ENCODE measurements at places on chromosomes 13 and 19. TPM values are rescaled to one million over a fixed set of nuclear protein-coding genes. Genes with fewer than 3 reads are reported as not detected.

GRCh38 chr19:48418317-48419064, 25.0 kb downstream of the GRIN2D start:
- no peak for DNase-seq

- no peak for DNase-seq
Measured at GRCh38 chr13:35909837-35910540, 221.2 kb downstream of the DCLK1 start.

GRCh38 chr13:61756031-61756430, 340.4 kb upstream of the PCDH20 start:
- DNase-seq: no peak

- DNase-seq: no peak
Measured at GRCh38 chr13:112236539-112237197, 139.5 kb upstream of the SPACA7 start.

DNA sequence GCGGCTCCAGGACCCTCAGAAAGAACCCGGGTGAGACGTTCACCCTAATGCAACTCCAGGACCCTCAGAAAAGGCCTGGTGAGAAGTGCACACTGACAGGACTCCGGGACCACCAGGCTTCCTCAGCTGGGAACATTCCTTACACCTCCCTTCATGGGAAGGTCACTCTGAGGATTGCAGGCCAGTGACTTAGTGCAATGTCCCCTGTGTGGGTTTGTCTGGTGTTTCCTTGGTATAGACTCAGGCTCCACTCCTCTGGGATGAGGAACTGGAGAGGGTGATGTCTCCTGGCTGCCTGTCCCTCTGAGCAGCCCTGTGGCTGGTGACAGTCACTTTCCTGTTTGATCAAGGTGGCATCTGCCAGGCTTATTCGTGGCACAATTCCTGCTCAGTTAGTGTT, 49.7 kb downstream of the TEX29 start:
- DNase-seq: no peak

GRCh38 chr13:32829269-32829668, 187.0 kb upstream of the KL start:
- no peak for DNase-seq

DNA sequence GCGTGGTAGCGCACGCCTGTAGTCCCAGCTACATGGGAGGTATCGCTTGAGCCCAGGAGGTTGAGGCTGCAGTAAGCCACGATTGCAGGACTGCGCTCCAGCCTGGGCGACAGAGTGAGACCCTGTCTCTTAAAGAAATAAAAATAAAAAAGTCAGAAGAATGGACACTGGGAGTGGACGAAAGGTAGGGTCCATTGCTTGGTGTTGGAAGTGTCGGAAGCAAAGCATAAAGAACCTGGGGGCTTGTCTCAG, 392 bp upstream of the ARHGAP33 start:
- no peak for DNase-seq

DNA sequence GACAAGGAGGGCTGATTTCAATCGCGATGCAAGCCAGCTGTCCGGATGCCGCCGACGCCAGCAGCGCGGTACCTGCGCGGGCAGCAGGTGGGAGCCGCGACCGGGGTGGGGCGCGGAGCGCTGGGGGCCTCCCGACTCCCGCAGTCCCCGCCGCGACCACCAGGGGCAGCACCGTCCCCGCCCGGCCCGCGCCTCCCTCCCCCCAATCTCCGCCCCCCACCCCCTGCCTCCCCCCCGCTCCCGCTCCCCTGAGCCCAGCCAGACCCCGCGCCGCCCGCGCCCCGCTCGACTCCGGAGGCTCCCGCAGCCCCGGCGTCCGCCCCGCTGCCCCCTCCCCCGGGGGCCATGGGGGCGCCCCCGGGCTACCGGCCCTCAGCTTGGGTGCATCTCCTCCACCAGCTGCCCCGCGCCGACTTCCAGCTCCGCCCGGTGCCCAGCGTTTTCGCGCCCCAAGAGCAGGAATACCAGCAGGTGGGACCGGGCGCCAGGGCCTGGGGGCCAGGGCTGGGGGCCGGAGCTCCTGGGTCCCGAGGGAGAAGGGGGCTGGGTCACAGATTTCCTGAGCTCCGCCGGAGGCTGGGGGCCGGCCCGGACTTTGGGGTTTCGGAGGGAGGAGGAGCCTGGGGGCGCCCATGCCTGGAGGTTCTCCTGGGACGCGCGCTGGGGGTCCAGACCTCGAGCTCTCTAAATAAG, at the start of gene TTYH1:
TSS of gene TTYH1 (plus strand) at position 257 of the 693 bp plus-strand sequence. CDS start at position 346, 89 bp downstream.
- DNase-seq: no peak

- DNase-seq: no peak
Measured at GRCh38 chr19:55699221-55699620, 24.2 kb downstream of the EPN1 start.

- DNase-seq: no peak
Measured at GRCh38 chr19:12596927-12597548, 13.6 kb downstream of the ZNF490 start.

GRCh38 chr13:93227878-93228642, 1.5 kb downstream of the GPC6 start:
- DNase-seq: peak; percentile 88

GRCh38 chr13:60976367-60976766, 439.3 kb downstream of the PCDH20 start:
- no peak for DNase-seq

GRCh38 chr19:53898166-53898565, 10.9 kb upstream of the CACNG7 start:
- DNase-seq: no peak

GRCh38 chr19:58536852-58537798, 6.7 kb upstream of the TRIM28 start:
- no peak for DNase-seq

GRCh38 chr19:54287456-54287855, 6.5 kb upstream of the LILRB2 start:
- DNase-seq: no peak

GRCh38 chr13:107005577-107005976, 437.6 kb upstream of the ARGLU1 start:
- DNase-seq: no peak

- DNase-seq: no peak
Measured at GRCh38 chr13:49374585-49375290, 69.1 kb downstream of the CAB39L start.

DNA sequence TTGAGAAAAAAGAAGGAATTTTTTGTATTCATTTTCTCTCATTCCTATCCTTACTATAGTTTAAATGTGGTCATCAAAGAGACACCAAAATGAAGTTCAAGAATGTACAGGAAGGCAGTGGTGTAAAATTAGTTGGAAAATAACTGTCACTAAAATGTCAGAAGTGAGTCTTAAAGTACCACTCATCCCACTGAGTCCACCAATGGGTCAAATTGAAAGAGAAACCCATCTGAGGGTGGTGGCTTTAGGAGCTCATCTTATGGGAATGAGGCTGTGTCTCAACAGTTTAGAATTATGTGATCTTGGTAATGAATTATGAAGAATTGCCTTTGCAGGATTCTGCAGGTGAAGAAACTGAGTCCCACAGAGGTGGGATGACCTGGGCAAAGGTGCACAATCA, 403.5 kb downstream of the FGF9 start:
- DNase-seq: no peak

DNA sequence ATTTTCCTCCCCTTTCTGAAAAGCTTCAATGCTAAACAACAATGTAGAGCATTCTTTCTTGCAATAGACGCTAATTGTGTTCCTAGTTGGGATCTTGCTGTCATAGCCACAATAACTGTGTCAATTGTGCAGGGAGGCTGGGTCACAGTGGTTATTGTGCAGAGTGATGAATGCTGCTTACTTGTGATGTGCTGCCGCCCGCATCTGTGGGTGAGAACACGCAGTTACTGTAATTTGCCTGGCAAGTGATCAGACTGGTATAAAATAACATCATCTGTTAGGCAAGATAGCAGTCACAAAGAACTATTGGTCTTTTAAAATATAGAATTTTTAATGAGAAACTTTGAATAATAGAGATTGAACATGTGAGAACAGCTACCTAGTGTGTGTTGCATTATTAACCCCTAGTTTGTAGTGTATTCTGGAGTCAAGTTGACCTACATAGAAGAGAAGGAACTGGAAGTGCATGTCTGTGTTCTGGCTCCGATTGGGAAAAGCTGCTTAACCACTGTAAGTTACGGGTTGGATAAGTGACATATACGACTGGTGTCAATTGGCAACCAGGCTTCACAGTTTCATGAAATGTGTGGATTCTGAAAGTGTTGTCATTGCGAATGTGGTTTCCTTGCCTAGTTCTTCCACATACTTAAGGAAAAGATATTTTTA, 43.6 kb downstream of the SLAIN1 start:
- no peak for DNase-seq

DNA sequence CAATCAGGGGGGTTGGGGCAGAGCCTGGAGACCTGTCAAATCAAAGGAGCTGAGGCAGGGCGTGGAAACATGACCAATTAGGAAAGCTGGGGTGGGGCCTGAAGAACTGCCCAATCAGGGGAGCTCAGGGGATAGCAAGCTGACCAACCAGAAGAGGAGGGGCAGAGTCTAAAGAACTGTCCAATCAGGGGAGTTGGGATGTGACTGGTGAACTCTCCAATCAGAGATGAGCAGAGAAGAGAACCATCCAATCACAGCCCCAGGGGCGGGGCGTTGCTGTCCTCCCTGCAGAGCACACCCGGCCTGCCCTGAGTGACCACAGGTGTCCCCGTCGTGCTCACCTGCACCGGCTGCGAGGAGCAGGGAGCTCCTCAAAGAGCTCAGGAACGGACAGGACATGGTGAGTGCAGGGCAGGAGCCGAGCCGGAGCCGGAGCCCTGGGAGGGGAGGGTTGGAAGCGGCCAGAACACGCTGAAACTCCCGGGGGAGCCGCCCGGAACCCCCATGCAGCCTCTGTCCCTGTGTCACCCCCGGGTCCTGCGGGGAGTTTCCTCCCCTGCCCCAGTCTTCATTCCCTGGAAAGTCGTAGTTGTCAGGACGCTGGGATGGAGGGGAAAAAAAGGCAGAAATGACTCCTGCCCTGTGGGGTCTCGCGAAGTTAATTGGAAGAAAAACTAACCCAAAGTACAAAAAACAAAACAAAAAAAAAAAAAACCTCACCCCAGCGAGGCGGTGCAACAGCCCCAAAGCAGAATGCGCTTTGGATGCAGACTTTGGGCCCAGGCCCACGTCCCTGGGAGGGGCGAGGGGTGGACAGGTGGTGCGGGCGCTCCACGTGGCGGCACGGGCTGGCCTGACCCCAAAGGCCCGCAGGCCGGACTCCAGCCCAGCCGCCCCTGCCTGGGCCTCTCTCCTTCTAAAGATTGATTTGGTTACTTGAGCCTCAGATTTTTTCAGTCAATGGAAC, at the start of gene ZNF556:
TSS of gene ZNF556 (plus strand) at position 311 of the 967 bp plus-strand sequence. CDS start at position 398, 87 bp downstream.
- peak; percentile 63 for DNase-seq

- no peak for DNase-seq
Measured at GRCh38 chr13:27973961-27974662, 5.0 kb upstream of the CDX2 start.

- DNase-seq: no peak
Measured at GRCh38 chr13:44398606-44399005, 25.0 kb downstream of the SERP2 start.

DNA sequence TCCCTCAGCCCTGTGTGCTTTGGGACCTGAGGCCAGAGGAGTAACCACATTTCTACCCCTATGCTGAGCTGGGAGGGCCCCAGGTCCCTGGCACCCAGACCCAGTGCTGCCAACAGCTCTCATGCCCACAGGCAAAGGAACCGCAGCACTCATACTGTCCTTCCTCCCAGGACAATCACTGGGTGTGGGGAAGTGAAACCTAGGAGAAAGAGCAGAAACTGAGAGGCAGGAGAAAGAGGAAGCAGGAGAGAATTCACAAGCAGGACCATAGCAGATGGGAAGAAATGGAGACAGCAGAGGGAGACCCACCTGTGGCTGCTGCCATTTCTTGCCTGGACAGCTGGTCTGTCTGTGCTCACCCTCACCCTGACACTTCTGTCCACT, 18.9 kb downstream of the CCDC97 start:
- DNase-seq: no peak

- DNase-seq: no peak
Measured at GRCh38 chr19:12482509-12482886, 2.1 kb downstream of the ZNF709 start.

DNA sequence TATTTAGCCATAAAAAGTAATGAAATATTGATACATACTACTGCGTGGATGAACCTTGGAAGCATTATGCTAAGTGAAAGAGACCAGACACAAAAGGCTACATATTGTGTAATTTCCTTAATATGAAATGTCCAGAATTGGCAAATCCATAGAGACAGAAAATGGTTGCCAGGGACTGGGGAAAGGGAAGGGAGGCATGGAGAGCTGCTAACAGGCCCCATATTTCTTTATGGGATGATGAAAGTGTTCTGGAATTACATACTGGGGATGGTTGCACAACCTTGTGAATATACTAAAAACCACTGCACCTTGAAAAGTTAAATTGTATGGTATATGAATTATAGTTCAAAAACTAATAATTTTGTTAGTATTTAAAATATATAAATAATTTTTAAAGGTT, 3.6 kb downstream of the IFT88 start:
- no peak for DNase-seq

DNA sequence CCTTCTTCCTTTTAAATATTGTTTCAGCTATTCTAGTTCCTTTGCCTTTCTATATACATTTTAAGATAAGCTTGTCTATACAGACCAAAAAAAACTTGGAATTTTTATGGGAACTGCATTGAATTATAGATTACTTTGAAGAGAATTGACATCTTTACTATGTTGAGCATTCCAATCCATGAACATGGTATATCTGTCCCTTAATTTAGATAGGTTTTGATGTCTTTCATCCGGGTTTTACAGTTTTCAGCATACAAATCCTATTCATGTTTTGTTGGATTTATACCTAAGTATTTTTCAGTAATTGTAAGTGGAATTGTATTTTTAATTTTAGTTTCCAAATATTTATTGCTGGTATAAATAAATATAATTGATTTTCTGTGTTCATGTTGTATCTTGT, 12.2 kb upstream of the IFNL1 start:
- DNase-seq: no peak

DNA sequence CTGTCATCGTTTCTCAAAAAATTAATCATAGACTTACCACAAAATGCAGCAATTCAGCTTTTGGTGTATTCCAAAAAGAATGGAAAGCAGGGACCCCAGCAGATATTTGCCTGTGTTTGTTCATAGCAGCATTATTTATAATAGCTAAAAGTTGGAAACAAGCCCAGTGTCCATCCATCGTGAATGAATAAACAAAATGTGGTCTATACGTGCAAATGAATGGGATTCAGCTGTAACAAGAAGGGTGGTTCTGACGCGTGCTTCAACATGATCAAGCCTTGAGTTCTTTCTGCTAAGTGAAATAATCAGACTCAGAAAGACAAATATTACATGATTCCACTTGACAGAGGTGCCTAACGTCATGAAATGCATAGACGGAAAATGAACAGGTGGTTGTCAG, 36.4 kb downstream of the PSG11 start:
- no peak for DNase-seq

LPAR2 gene
- 25.9 TPM for polyA plus RNA-seq

MTUS2 gene
- 18.7 TPM for polyA plus RNA-seq

TMEM38A gene
- polyA plus RNA-seq: 121 TPM

GARIN5A gene
- not detected for polyA plus RNA-seq

PCDH17 gene
- 7.9 TPM for polyA plus RNA-seq

ZNF254 gene
- 16.3 TPM for polyA plus RNA-seq

IGFL3 gene
- polyA plus RNA-seq: not detected

NRTN gene
- not detected for polyA plus RNA-seq

ZNF221 gene
- polyA plus RNA-seq: 4.2 TPM

KEAP1 gene
- 76.2 TPM for polyA plus RNA-seq

RETN gene
- 1.9 TPM for polyA plus RNA-seq

PSG2 gene
- polyA plus RNA-seq: 0.69 TPM

CPB2 gene
- polyA plus RNA-seq: 0.26 TPM

ANKLE1 gene
- 0.73 TPM for polyA plus RNA-seq

ADAMTSL5 gene
- polyA plus RNA-seq: 13.5 TPM

ALKBH7 gene
- 106 TPM for polyA plus RNA-seq

SLC10A2 gene
- not detected for polyA plus RNA-seq

Data from muscle of arm (tissue), 14 donors.